ENCODE measurements at places on chromosomes 7 and 10.

- no peak for DNase-seq
These were observed 193.6 kb downstream of the MBL2 start for GRCh38 chr10:52578871-52579405.

GRCh38 chr7:123522066-123522465, 12.3 kb downstream of the IQUB start:
- DNase-seq, result no peak

GRCh38 chr10:129771991-129772431, 192.1 kb downstream of the EBF3 start:
- DNase-seq, result no peak

DNA sequence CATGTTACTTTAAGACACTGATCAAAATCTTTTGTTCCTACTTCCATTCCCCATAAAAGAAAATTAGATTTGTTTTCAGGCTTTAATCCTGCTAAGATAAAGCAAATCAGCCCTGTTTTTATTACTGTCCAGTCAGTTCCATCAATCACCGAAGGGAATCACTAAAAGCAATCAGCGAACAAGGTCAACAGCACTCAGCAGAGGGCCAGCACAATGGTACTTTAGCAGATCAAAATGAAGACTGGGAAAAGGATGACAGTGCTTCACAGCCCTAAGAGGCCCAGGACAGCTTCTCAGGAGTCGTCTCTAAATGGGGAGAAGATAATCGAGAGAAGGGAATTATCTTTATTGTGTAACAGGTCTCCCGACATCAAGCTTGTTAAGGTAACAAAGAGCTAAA, 32.7 kb downstream of the SEM1 start:
- no peak for DNase-seq

GRCh38 chr7:75072981-75073283, 670 bp downstream of the RCC1L start:
- DNase-seq, result no peak

- DNase-seq, result no peak
These were observed 66.1 kb upstream of the ABLIM1 start for GRCh38 chr10:114723991-114724715.

- no peak for DNase-seq
These were observed 51.6 kb upstream of the MPP7 start for GRCh38 chr10:28354511-28354910.

DNA sequence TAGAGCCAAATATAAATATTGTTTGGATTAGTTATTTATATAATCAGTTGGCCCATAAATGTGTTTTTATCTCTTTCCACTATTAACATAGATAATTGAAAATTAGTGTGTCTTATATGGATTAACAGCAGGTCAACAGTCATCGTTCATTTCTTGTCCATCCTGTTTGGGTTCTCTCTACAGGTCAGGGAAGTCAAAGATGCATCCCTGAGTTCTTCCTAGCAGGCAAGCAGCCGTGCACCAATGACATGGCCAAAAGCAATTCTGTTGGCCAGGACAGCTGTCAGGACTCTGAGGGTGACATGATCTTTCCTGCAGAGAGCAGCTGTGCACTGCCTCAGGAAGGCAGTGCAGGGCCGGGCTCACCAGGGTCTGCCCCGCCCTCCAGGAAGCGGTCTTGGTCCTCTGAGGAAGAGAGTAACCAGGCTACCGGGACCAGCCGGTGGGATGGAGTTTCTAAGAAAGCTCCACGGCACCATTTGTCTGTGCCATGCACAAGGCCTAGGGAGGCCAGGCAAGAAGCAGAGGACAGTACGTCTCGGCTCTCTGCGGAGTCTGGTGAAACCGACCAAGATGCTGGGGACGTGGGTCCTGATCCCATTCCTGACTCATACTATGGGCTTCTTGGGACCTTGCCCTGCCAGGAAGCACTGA, 15.9 kb downstream of the FBH1 start:
- DNase-seq, result no peak

- no peak for DNase-seq
These were observed 80.9 kb upstream of the POT1 start for GRCh38 chr7:125010540-125010939.

- no peak for DNase-seq
These were observed 1.3 kb upstream of the GFRA1 start for GRCh38 chr10:116274064-116274904.

DNA sequence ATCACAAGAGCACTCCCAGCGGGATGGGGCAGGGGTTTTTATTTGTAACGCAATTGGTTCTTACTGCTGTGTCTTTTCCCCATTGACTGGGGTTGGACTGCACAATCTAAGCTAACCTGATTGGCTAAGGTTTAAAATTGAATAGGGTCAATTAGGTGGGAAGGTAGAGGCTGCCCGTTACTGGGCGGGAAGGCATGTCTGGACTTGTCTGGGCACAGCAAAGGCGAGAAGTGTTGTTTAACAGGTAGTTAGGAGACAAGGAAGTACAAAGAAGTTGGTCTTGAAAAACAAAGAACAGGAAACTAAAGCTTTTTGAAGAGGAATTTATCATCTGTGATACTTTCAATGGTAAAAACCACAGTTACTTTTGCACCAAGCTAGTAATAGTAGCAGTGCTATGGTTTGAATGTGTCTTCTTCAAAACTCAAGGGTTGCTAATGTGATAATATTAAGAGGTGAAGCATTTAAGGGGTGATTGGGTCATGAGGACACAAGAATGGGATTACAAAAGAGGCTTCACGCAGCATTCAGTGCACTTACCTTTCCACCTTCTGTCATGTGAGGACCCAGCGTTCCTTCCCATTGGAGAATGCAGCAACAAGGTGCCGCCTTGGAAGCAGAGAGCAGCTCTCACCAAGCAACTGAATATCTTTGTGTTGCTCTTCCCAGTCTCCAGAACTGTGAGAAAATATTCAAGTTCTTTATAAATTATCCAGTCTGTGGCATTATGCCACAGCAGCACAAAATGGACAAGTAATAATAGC, 875.5 kb upstream of the SORCS1 start:
- DNase-seq, result no peak

- no peak for DNase-seq
These were observed 187.4 kb downstream of the PHTF2 start for GRCh38 chr7:77985974-77986339.

DNA sequence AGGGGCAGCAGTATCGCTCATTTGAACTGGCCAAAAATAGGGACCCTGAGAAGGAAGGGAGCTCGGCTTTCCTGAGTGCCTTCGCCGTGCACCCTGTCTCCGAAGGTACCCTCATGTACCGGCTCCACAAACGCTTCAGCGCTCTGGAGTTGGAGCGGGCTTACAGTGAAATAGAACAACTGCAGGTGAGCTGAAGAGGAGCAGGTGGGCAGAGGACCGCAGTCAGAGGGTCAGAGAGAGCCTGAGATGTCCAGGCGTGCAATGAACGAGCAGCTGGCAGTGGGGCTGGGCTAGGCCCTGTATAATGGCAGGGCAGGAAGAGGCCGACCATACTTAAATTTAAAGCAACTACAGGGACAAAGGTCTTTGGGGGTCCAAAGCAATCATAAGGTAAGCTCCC, 4.1 kb downstream of the CHPF2 start:
- DNase-seq, result no peak

DNA sequence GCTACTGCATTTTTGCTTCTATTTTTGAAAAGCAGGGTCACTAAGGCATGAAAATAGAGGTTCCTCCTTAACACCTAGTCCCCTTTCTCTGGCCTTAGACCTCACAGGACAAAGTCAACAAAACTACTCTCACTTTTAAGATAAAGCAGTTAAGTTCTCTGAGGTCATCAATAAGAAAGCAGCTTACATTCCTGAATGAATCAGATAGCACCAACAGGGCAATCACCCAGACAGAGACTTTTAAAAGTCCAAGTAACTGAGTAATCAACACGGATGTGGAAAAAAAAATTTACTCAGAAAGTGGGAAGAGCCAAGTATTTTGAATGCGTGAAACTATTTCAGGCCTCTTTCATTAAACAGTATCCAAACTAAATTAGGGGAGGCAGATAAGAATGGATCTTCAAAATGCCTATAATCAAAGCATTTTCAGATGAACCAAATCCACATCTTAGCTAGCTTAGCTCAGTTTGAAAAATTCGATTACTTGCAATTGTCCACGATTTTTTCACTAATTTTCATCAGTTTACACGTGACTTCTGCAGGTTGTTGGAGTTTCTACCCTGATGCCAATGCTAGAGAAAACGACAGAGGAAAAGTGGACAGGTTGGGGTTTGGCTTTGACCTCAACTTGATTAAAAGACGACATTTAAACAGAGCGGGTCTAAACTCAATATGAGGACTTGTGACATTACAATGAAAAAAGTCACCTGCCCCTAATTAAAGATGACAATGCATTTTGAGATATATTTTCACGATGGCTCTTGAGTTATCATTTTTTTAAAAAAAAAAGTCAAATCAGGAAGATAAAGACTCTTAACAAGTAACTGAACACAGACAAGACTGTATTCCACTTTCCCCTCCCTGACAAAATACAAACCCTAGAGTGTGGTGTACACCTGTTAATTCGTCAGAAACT, 1.6 kb downstream of the BEND7 start:
- DNase-seq, result no peak

- no peak for DNase-seq
These were observed 1.7 kb downstream of the ESYT2 start for GRCh38 chr7:158827411-158828132.

GRCh38 chr7:55240418-55241142, 124.6 kb upstream of the LANCL2 start:
- DNase-seq, result no peak

DNA sequence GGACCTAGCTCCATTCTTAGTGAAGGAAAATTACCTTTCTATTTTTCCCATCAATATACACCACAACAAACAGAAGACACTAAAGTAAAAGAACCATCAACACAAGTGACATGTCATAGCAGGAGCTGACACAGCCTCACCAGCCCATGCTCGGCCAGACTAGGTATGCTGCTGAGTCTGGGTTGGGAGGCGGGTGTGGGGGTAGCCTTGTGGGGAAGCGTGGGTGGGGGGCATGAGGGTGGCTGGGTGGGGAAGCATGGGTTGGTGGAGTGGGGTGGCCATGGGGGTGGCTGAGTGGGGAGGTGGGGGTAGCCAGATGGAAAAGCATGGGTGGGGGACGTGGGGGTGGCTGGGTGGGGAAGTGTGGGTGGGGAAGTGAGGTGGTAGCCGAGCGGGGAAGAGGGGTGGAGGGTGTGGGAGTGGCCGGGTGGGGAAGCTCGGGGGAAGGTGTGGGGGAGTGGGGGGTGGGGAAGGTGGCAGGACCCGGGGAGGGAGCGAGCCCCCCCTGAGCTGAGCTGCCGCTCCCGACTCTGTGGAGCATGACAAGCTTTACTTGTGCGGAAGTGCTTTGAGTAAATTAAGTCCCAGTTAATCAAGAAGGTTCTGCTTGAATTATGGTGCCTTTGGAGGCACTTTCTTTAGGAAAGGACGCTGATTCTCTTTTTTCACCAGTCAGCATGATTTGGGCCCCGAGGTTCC, 294.6 kb upstream of the ZNF32 start:
- DNase-seq, result no peak

DNA sequence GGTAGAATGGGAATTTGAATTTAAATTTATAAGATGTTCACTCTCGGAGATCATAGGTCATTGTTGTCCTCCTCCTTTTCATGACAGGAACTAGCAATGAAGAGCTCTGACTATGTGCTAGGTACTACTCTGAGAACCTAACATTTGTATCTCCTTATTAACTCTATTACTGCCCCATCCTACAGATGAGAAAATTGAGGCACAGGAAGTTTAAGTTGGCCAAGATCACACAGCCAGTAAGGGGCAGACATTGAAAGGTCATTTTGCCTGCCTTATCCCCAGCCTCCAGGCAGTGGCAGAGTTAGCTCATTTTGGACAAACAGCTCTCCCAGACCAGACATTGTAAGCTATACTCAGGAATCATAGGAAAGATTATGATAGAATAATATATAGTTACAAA, 6.0 kb downstream of the SRGN start:
- no peak for DNase-seq

DNA sequence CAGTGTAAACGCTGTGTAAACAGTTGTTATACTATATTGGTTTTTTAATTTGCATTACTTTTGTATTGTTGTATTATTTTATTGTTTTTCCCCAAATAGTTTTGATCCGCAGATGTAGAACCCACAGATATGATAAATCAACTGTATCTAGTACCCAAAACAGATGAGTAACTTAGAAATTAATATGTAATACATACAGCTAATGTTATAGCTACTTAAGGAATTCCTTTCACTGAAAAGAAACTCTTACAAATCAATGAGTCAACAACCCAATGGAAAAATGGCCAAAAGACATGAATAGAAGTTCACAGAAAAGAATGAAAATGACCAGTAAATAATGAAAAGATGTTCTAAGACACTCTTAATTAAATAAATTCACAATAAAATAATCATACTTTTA, 32.3 kb upstream of the ARL4A start:
- no peak for DNase-seq

- DNase-seq, result no peak
These were observed 66.6 kb downstream of the CUBN start for GRCh38 chr10:17062955-17063484.

DNA sequence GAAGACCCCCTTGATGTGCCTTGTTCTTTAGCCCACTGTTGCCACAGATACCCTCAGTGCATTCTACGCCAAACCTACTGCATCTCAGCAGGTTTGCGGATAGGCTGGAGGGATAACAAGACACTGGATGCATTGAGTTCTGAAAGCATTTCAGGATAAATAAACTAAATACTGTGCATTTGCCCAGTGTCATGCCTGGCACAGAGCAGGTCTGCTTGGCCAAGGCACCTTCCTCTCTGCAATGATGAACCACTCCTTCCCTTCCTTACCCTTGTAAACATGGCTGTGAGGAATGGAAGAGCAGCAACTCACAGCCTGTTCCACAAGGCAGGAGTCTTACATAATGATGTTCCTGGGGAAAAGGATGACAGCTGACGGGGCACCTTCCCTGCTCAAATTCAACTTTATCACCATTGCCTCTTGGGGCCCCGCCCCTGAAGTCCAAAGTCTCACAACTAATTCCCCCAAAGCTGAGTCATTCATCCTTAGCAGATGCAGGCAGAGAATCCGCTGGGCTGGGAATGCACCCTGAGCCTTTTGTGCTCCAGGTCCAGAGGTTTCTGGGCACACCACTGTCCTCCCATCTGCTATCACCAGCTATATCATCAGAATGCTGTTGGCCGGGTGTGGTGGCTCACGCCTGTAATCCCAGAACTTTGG, 11.6 kb downstream of the DDX56 start:
- no peak for DNase-seq

DNA sequence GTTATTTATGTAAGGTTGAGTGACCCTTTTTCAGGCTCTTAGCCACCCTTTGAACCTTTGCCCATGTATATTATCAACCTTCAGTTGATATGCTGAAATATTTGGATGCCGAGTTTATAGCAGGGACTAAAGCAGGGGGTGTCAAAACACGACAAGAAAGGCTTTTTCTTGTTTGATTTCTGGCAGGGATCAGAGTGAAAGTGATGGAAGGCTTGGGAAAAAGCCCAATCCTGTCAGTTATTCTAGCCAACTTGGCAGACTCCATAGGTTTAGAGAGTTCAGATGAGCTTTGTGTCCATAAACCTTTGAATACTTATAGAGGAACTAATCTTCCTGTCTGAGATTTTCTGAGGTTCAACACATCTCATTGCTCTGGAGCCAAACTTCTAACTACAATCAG, 47.5 kb downstream of the INHBA start:
- DNase-seq, result no peak

- peak; percentile 66 for DNase-seq
These were observed 9.4 kb downstream of the NUB1 start for GRCh38 chr7:151351027-151351426.

Measured in activated CD4-positive, alpha-beta T cell treated with anti-CD3 and anti-CD28 coated beads, Interleukin-2, amount 50 U/mL, for 48 hours (primary cell).